Tongue (tissue), 3 donors: ENCODE measurements at places on chromosomes 3 and 15.
A peak's percentile ranks its signal among the peaks of the same experiment; 100 is the strongest.

- DNase-seq, result peak; percentile 35
Observed at GRCh38 chr3:63762180-63762579, 56.9 kb upstream of the C3orf49 start.

DNA sequence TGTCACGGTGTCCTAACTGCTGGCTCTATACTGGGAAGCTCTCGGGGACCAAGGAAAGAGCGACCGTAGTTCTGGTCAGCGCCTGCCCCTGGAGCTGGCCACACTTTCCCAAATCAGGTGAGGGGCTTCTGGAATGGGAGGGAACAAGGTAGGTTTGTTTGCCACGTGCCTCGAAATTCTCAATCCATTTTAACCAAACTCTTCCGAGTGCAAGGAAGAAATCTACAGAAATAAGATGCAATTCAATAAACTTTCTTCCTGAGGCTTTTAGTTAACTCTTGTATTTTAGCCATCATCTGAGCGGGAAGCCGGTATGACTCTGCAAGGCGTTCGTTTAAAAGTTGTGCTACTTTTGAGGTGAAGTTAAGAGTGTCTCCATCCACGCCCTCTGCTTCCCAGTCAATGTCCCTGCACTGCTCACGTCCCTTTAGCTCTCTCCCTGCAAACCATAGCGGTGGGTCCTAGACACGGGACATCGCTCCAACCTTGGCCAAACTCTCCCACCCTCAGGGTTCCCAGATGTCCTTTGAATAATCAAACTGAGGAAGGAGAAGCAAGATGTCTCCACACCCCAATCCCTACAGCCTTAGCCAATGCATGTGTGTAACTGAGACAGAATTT lies 597 bp downstream of the AGTR1 start:
- no peak for DNase-seq

- peak; percentile 43 for DNase-seq
Observed at GRCh38 chr15:27702581-27702980, 396.5 kb downstream of the OCA2 start.

- peak; percentile 96 for DNase-seq
Observed at GRCh38 chr15:67188551-67189218, 65.8 kb downstream of the AAGAB start.

DNA sequence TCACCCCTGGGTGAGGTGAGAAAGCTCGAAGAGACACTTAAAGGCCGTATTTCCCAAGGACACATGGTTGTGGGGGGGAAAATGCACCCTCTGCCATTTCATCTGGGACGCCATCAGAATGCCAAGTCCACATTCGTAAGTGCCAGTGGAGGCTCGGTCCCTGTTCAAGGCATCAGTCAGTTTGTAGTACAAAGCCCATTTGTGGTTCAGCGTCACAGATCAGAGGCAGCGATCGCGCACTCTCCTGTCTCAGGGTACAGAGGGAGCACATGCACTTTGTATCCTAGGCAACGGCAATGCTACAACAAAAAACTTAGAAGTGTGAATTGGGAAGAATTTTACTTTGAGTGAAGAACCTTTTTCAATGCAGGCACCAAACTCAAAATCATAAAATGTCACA lies 27.2 kb downstream of the SEMA6D start:
- DNase-seq, result no peak

DNA sequence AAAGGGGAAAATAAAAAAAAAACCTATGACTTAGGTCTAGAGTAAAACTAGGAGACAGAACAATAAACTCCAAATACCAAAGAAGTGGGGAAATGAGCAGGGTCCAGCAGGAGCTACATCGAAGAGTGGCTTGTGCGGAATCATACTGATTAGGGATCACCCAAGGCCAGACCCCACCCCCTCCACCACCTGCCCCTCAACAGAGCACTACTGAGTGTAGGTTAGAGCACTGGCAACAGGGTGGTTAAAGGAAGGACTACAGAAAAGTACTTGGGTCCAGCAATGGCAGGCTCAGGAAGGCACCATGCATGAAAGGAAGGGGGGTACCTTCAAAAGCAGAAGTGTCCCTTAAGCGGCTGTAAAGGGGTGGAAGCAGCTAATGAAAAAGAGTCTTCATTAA lies 96.2 kb downstream of the UBE3A start:
- DNase-seq, result no peak

- peak; percentile 83 for DNase-seq
Observed at GRCh38 chr3:196423044-196423781, 9.0 kb downstream of the UBXN7 start.

GRCh38 chr15:64891561-64891960 lies 20.1 kb upstream of the ANKDD1A start:
- DNase-seq, result no peak

- DNase-seq, result no peak
Observed at GRCh38 chr3:131796558-131797198, 238.1 kb downstream of the CPNE4 start.

GRCh38 chr3:169240786-169241486 lies 422.6 kb downstream of the MECOM start:
- no peak for DNase-seq

DNA sequence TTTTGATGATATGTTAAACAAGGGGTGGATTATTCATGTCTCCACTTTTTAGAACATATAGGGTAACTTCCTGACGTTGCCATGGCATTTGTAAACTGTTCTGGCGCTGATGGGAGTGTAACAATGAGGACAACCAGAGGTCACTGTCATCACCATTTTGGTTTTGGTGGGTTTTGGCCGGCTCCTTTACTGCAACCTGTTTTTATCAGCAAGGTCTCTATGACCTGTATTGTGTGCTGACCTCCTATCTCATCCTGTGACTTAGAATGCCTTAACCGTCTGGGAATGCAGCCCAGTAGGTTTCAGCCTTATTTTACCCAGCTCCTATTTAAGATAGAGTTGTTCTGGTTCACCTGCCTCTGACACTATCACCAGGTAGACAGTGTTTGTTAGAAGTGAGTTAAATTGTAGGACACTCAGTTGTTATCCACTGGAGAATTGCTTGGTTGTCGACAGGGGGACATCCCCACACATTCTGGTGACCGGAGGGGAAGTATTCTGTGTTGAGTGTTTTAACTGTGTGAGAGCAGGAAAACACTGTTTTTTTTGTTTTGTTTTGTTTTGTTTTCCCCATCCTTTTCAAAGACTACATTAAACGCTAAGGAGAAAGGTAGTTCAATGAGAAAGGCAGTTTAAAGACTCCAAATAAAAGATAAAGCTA lies 36.9 kb upstream of the SKIL start:
- no peak for DNase-seq

GRCh38 chr15:93110502-93111040 lies 21.6 kb upstream of the RGMA start:
- DNase-seq, result no peak

- DNase-seq, result no peak
Observed at GRCh38 chr3:100265016-100265415, 4.2 kb downstream of the TBC1D23 start.

GRCh38 chr15:81478354-81478753 lies 104.3 kb upstream of the TMC3 start:
- DNase-seq, result no peak

- no peak for DNase-seq
Observed at GRCh38 chr3:71602256-71602655, 18.7 kb upstream of the FOXP1 start.

- DNase-seq, result peak; percentile 87
Observed at GRCh38 chr15:57306161-57306943, 70.0 kb upstream of the CGNL1 start.

DNA sequence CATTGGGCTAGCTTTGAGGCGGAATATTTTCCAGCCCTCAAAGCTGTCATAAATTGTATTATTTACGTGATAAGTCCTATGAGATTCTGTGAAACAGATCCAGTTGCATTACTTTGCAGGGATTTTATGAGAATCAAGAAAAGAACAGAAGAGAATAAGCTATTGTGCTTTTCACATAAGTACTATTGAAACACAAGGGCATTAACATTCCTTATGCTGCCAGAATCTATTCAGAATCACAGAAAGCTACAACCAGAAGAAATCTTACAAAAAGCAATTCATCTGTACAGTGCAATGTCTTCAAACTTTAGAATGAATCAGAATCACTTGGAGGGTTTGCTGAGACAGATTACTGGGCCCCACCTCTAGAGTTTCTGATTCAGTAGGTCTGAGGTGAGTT lies 10.6 kb upstream of the CACNA1D start:
- no peak for DNase-seq

DNA sequence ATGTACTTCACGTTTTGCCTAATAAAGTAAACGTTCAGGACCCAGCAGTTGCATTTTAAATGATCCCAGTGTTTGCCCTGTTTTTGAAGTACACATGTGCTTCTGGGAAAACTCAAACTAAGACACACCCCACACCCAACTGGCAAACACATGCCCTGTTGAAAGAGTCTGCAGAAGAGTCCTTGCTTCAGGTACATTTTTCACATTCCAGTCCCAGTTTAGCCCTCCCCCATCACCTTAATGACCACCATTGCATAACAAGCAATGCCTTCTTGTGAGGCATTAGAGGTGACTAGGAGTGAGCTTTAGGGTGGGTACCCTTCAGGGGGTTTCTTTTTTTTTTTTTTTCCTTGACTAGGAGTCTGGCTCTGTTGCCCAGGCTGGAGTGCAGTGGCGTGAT lies 322.3 kb downstream of the CNTN4 start:
- no peak for DNase-seq

- DNase-seq, result peak; percentile 35
Observed at GRCh38 chr3:186940967-186941366, 10.6 kb downstream of the ST6GAL1 start.

GRCh38 chr3:43291546-43291945 lies 5.2 kb downstream of the SNRK start:
- DNase-seq, result no peak

GRCh38 chr3:50444213-50444612 lies 59.2 kb downstream of the CACNA2D2 start:
- no peak for DNase-seq

DNA sequence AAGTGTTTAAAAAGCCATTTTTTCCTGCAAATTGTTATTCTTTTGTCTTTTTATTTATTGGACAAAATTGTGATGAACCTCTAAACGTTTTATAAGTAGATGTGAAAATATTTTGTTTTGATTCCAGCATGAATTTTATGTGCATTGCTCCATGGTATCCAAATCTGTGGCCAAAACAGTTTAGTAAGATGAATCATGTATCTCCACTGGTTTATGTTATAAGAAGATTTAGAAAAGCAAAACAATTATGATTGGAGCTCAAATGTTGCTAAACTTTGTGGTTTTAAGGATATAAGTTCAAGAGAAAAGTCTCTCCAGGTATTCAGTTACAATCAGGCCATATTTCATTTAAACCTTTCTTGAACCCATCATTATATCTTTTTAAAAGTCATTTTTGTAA lies 80.9 kb downstream of the NECTIN3 start:
- no peak for DNase-seq

GRCh38 chr3:126486360-126486847 lies 10.7 kb upstream of the ZXDC start:
- DNase-seq, result peak; percentile 91

DNA sequence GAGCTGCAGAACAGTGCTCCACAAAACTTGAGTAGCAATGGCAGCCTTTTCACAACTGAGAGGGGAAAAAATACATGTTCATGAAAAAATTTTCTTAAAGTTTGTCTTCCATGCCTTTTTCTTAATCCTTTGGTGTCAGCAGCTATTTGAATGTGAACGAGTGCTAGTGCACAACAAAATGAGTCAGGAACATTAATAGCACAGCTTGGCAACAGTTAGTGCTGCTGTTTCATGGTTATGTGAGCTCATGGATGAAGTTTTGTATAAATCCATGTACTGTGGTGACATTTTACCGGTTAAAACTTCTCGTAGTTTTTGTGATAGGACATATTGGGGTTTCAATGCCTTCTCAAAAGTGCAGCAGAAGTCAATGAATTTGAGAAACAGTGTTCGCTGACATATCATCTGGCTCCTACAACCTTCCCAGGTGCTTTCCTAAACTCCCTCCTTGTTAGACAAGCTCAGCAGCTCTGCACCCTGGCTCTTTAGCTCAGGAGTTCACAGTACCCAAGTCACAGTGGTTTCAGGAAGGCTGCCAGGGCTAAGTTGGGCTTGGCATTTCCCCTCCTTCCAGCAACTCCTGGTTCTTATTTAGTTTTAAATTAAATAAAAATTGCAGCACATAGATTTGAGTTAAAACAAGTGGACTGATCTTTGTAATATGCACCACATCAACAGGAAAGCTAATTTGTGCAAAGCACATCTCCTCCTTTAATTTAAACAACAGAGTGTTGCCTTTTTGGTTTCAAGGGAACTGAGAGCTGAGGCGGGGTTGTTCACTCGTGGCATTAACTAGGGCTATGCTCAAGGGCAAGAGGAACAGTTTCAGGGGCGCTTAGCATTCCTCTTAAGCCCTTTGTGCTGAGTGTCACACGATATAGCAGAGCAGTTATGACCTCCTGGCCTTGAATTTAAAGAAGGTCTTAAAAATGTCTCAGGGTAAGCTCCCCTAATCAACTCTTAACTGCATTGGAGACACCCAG lies 362.8 kb downstream of the CHST2 start:
- DNase-seq, result peak; percentile 11

DNA sequence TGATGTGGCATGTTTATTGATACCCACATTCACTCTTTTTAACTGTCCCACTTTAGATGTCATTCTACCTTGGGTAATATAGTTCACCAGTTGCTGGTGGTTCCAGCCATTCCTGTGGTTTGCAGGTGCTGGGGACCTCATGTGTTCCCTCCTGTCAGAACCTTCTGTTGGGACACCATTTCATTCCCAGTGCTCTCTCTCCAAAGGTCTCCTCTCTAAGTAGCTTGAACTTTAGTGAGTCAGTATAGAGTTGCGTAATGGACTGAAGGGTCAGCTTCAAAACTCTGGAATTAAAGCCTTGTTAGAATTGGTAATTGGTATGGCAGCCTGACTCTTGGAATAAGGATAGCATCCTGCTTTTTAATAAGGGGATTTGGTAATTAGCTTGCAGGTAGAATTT lies 108.5 kb downstream of the PLCL2 start:
- DNase-seq, result no peak

GRCh38 chr3:126510308-126510910 lies 7.2 kb downstream of the UROC1 start:
- peak; percentile 28 for DNase-seq

- no peak for DNase-seq
Observed at GRCh38 chr15:90232196-90232595, 1.5 kb downstream of the CIB1 start.

DNA sequence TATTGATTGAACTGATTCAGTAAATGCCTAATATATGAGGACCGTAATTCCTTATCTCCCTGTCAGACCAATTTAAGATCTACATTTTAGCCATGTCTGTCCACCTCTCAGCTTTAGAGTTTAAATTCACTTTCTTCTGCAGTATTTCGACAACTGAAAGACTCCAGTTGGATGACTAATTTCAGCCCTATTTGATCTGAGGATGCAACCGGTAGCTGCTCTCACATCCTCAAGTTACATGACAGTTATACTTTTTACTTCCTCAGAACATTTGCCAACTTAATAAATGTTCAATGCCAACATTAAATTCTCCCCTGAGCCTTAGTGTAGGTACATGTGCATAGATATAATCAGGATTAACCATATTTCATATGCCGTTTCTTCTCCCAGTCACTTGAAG lies 2.5 kb upstream of the HHLA2 start:
- no peak for DNase-seq
